LHCN-M2 (cell line): ENCODE measurements at places on chromosomes 4 and X.
A peak's percentile ranks its signal among the peaks of the same experiment; 100 is the strongest.

DNA sequence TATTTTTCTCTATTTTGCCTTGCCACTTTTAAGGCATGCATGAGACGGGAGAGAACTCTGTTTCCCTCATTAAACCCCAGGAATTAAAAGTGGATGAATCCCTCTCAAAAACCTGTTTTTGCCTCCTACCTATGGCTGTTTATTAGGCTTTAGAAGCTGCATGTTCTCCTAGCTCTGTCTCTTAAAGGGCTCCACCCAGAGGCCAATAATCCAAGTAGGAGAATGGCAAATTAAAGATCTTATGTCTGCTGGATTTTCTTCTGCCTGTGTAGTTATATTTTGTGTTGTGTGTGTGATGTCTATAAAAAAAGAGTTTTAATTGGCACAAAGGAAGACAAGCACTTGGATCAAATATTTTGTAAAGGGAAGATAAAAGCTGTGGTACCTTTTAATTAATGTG, 32.4 kb downstream of the MAGEC1 start:
- DNase-seq = peak; percentile 0

- DNase-seq = peak; percentile 18
These were observed 12.4 kb downstream of the PPID start for GRCh38 chr4:158710814-158711213.

GRCh38 chrX:153600032-153600373, 1.1 kb upstream of the CCNQ start:
- peak; percentile 14 for DNase-seq

DNA sequence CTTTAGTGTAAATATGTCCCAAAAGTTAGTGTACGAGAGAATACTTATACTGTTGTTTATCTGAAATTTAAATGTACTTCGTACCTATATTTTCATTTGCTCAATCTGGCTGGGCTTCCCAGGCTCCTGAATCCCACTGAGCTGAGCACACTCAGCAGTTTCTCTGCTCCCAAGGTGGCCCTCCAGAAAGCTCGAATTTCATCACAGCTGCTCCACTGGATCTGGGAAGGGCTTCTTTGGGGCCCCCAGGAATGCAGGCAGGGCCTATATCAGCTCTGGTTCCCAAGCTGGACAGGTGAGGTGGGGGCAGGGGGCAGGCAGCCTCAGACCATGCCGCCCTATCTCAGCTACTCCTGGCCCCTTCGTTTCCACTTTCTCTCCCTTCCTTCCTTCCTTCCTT, 1.5 kb upstream of the FATE1 start:
- no peak for DNase-seq

- DNase-seq = no peak
These were observed 178.3 kb downstream of the SNCA start for GRCh38 chr4:89658701-89659024.

DNA sequence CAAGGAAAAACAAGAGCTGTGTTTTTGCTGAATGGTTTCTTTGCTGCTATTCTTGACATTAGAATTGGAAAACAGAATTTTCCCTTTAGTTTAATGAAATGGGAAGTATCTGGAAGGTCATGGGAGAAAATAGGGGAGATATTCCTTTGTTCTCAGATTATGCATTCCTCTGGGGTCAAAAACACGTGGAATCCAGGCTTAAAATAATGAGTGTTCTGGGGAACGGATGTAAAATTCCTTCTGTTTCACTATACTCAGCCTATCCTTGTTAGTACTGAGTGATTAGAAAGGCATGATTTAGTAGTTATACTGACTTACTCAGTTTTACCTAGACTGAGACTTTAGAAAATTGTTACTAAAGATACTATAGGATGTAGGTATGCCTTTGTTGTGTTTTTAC, 107.3 kb downstream of the ARHGAP10 start:
- no peak for DNase-seq

DNA sequence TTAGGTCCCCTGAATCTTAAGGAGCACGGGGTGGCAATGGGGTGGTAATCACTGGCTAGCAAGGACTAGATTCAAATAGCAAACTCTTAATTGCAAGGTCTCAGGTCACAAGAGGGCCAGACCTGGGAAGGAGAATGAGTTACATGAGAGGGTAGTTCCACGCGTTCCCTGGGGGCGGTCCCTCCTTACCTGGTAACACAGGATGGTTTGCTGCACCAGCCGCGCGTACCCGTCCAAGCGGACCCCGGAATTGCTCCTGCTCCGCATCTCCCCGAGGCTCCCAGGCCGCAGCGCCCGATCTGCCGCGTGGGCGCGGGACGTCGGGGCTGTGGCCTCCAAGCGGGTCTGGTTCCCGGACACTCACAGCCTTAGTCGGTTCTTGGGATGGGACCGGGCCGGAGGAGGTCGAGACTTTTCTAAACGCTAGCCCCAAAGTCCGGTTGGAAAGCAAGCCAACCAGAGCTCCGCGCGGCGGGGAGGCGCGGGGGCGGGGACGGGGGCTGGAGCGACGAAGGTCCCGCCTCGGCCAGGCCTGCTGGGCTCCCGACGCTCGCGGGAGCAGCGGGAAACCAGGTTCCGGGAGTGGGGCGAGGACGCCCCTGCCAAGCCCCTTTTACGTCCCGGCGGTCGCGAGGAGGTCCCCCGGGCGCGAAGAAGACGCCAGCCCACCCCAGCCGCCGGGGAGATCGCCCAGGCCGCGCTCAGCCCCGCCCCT, at the start of gene PHKA2:
Gene PHKA2 (minus strand): TSS at position 449 of the 715 bp plus-strand sequence. CDS start 182 bp downstream, at position 267.
- DNase-seq = peak; percentile 45

DNA sequence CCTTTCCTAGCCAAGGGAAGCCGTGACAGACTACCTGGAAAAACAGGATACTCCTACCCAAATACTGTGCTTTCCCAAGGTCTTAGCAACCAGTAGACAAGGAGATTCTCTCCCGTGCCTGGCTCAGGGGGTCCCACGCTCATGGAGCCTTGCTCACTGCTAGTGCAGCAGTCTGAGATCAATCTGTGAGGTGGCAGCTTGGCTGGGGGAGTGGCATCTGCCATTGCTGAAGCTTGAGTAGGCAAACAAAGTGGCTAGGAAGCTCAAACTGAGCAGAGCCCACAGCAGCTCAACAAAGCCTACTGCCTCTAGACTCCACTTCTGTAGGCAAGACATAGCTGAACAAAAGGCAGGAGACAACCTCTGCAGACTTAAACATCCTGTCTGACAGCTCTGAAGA, 177.1 kb downstream of the PARM1 start:
- DNase-seq = no peak

DNA sequence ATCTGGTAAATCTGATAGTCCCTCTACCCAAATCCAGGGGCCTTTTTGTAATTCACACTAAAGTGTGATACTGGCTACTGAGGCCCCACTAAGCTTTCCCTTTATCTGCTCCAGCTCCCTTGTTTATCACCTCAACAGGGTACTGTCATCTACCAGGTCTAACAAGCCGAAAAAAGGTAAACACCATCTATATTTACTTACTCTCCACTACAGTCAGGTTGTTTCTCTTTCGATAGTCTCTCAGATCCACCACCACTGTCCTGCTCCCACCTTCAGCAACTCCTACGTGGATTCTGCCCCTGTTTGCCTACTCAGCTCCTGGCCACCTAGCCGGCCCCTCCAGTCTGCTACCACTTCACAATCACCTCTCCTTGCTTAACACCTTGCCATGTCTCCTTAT, 3.3 kb downstream of the ITIH6 start:
- DNase-seq = no peak

GRCh38 chr4:2073808-2074481, 14.8 kb downstream of the NAT8L start:
- no peak for DNase-seq

DNA sequence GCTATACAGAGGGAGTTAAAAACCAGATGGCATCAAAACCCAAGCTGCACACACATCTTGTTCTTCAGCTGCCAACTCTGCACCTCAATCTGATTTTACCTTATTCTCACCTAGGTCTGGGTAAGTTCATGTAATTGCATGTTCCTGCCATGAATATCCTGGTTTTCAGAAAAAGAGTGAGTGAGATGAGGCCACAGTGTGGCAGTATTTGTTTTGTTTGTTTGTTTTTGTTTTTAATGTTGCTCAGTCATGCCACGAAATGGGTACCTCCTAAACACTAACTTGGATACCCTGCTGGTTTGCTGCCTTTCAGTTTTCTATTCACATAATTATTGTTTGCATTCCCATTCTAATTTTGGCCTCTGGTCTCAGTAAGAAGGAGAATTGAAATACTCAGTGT, 22.5 kb downstream of the TMEM164 start:
- DNase-seq = no peak

GRCh38 chr4:42673082-42673425, 16.1 kb upstream of the ATP8A1 start:
- DNase-seq = no peak
